ENCODE measurements at places on chromosomes 11 and 22.

DNA sequence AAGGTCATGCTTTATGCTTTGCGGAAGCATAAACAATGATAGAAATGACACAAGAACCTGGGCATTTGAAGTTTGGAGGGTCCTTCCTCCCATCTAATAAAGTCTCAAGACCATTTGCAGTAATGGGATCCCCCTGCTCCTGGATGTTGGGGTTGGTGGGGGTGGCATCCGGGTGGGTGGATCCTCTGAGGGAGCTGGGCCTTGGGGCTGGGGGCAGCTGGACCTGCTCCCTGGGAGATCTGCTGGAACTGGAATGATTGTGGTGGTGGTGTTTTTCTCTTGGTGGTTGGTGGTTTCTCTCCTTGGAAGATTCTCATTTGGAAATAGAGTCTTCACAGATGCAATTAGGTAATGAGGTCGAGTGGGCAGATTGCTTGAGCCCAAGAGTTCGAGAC lies 2.2 kb upstream of the NAP1L4 start:
- no peak for DNase-seq

DNA sequence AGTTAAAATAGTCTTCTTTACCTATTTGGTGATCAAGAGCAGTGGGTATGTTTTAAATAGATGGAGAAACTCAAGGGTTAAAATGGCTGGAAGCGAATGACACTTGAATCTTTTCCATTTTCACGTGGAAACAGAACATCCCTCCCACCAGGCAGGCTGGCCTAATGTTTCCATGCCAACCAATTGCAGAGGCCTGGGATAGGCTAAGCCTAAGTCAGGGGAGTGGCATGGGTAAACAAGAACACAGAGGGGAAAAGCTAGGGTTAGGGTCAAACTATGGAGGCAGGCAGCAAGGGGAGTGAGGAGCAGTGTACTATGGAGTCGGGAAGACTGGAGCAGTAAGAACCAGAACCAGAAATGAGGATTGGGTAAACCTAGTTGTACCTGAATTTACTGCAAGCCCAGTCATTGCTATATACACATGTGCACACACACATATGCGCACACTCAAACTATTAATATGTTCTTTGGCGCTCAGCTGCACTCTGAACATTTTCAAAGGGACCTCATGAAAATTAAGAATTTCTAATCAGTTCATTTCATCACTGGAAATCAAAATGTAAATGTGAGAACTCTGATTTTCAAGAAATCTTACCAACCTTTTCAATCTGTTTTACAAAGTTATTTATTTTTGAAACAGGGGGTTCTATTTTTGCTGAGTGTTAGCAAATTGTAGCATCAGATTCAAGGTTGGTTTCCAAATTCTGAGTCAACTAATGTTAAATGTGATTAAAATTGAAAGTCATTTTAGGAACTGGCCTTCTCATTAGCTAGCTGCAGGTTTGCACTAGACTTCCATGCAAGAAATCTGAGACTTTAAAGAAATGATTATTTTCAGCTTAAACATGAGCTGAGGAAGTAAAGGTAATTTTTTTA lies 327.0 kb upstream of the CCDC90B start:
- DNase-seq = no peak

DNA sequence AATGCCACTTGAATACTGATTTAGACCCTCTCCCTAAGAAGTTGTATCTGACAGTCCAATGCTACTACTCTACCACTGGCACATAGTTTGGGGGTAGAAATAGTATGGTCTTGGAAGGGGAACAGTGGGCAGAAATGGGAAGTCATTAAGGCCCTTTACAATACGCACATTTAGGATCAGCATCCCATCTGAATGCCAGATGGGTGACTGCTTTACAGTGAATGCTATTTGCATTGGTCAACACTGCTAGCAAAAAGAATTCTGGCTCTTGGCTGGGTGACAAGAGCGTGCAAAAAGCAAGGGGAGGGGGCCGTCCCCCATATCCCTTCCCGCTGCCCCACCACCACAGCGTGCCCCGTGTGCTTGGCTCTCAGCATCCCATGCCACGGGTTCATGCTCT lies 104.7 kb upstream of the BID start:
- DNase-seq = no peak

GRCh38 chr11:36101466-36101865 lies 157.6 kb downstream of the LDLRAD3 start:
- no peak for DNase-seq

- no peak for DNase-seq
These were observed 245.0 kb upstream of the B3GAT1 start for GRCh38 chr11:134656861-134657540.

DNA sequence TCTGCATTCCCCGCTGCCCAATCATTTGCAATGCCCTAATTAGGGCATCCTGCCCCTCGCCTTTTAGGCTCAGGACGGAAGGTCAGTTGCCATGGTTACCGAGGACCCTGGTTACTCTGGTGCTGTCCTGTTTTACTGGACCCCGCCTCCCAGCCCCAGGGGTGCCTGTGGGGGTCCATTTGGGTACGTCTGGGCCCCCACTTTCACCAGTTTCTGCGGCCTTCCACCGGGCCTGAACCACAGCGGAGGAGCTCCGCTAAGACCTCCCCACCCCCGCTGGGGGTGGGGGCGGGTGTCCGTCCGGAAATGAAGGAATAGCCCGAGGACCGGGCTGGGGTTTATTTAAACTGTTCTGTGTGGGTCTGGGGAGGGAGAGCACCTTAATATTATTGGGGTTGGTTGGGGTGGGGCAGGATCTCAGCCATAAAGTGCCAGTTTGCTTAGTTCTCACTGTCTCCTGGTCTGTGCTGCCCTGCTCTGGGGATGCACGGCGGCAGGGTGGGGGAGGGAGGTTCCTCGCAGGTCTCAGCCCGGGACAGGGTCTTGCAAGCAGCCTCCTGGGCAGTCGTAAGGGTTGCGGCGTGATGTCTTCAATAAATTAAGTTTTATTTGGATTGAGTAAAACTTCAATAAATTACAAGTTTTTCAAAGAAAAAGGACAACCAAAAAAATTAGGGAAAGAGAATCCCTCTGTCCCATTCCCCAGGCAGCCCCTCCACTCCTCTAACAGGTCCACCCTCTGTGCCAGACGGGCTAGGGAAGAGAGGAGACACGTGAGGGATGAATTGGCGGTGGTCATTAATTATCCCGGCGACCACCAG lies 5.3 kb downstream of the PHOX2A start:
- DNase-seq = no peak

- DNase-seq = no peak
These were observed 28.4 kb upstream of the CRTAM start for GRCh38 chr11:122809866-122810265.

- DNase-seq = no peak
These were observed 273.2 kb downstream of the KIRREL3 start for GRCh38 chr11:126727381-126727780.

DNA sequence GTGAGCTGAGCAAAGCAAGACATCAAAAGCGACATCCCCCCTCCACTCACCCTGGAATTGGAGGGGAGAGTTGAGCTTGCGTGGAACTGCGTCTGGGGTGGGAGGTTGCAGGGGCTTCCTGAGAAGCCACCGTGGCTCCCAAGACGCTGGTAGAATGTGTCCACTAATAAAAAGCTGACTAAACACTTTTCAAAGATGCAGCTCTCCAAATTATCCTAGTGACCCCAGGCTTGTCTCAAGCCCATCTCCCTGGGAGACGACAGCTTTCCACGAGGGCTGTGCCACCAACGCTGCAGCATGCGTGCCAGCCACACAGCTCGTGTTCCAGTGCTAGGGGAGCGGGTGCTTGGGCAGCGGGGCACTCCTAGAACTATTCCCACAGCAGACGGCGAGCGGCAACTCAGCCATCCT lies 6.3 kb upstream of the GAL start:
- no peak for DNase-seq
